ENCODE measurements at places on chromosomes 5 and 9.

DNA sequence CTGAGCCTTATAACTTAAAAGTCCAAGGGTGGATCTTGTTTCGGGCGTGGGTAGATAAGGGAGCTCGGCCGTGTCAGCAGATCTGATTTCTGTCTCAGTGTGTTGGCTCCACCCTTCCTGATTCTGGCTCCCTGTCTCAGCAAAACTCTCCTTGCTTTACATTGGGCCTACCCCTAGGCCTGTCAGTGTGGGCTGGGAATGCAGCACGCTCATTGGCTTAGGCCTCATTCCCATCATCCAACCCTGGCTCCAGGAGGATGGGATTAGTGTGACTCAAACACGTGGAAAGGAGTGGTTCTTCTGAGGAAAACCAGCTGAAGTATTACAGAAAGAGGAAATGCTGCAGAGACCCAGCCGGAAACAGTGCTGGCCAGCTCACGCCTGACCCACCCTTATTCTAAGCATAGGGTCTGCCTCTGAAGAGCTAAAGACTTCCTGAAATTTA is 59.9 kb downstream of the ZFAND5 start:
- DNase-seq: no peak

GRCh38 chr5:86374611-86375010 is 243.1 kb upstream of the COX7C start:
- DNase-seq: no peak

GRCh38 chr5:117615226-117615625 is 1040.6 kb upstream of the SEMA6A start:
- no peak for DNase-seq

GRCh38 chr9:109456811-109457210 is 41.3 kb downstream of the PTPN3 start:
- no peak for DNase-seq

GRCh38 chr9:81801190-81801589 is 111.8 kb upstream of the TLE1 start:
- DNase-seq: no peak

- DNase-seq: no peak
Observed at GRCh38 chr5:60546207-60546606, 153.8 kb downstream of the DEPDC1B start.

DNA sequence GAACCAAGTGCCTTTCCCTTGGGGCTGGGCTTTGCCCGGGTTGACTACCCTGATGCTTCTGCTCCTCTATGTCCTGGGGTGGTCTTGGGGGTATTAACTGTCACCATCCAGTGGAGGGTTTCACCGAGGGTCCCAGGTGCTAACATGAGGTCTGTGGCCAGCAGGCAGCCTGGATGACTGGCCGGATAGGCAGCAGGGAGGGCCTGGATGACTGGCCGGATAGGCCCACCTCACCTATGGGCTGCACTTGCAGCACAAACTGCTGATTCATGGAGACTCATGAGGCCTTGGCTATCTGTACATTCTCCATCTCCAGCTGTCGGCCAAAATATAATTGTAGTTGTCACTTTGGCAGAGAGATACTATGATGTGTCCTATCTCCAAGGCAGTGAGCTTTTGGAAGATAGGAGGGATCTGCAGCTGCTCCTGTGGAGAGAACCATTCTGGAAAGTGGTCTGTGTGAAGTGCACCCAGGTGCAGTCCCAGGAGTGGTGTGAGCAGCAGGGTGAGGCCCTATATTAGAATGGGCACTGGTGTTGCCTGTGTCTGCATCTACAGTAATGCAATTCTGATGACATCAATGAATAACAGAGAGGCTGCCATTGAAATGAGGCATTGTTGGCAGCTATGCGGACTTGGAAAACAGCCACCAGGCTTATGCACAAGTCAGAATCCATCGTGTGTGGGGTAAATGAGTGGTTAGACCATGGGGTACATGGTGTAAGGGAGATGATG is 26.3 kb upstream of the CDKN2AIPNL start:
- DNase-seq: no peak
